Heart right ventricle (tissue), 16 donors: ENCODE measurements at places on chromosomes 6 and 20. TPM values are rescaled to one million over a fixed set of nuclear protein-coding genes. Genes with fewer than 3 reads are reported as not detected.

DNA sequence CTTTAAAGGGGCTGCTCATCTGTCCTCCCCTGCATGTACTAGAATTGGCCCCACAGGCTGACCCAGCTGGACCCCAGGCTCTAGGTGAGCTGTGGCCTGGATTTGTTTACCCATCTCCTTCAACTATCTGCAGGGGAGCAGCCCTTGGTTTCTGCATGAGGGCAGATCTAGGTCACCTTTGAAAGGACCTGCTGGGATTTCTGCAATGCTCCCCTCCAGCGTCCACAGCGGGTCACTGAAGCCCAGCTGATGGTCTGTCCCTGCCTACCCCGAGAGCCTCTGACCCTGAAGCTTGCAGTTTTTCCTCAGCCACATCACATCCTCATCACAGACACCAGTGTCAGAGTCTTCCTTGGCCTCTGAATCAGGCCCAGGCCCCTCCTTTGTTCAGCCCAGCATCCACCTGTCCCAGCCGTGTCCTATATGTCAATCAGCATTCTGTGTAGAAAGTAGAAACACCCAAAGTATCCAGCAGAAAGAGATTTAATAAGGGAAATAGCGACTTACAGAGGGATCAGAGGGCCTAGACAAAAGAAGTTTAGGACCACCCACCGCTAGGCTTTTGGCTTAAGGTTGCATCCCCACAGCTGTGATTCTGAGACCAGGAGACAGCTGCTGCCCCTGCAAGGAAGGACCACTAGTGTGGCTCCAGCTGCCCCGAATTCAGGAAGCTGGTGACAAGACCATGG is 243.1 kb downstream of the LRFN2 start:
- DNase-seq: no peak
- no peaks in the 10 kb centered on the region for H3K4me1 ChIP-seq
- no peaks in the 10 kb centered on the region for H3K27me3 ChIP-seq
- H3K27ac ChIP-seq: no peak overlapping the region
- H3K36me3 ChIP-seq: no peaks in the 10 kb centered on the region

DNA sequence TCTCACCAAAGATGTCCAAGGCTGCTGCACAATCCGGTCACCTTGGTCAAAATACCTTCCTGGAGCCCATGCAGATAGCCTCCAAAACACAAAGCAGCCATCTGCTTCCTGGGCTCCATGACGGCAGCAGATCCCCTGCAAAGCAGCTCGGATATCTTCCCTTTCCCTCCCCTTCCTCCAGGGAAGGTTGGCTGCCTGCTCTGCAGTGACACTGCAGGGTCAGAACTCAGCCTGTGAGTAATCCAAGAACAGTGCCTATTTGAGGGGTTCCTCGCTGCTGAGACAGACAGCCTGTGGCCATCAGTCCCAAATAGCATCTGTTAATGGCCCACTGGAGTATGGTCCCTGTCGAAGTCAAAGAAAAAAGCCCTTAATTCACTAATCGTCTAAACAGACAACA is 270.8 kb downstream of the PREX1 start:
- no peaks in the 10 kb centered on the region for H3K27me3 ChIP-seq
- no peak overlapping the region for H3K4me3 ChIP-seq
- no peak for DNase-seq
- no peaks in the 10 kb centered on the region for H3K4me1 ChIP-seq
- no peak overlapping the region for H3K27ac ChIP-seq

- H3K4me3 ChIP-seq: no peak overlapping the region
- H3K27ac ChIP-seq: no peak overlapping the region
- H3K36me3 ChIP-seq: no peaks in the 10 kb centered on the region
- no peaks in the 10 kb centered on the region for H3K27me3 ChIP-seq
- no peak for DNase-seq
- H3K4me1 ChIP-seq: no peaks in the 10 kb centered on the region
Observed at GRCh38 chr6:94570581-94570980, 1006.8 kb upstream of the MANEA start.

The TNXB gene
- 49.0 TPM for polyA plus RNA-seq

The TMC2 gene
- polyA plus RNA-seq: not detected

- no peaks in the 10 kb centered on the region for H3K27me3 ChIP-seq
- H3K4me1 ChIP-seq: no peaks in the 10 kb centered on the region
- no peak for DNase-seq
- H3K4me3 ChIP-seq: no peak overlapping the region
Observed at GRCh38 chr6:44915111-44915510, 413.0 kb upstream of the RUNX2 start.

The GINS1 gene
- polyA plus RNA-seq: 0.28 TPM

DNA sequence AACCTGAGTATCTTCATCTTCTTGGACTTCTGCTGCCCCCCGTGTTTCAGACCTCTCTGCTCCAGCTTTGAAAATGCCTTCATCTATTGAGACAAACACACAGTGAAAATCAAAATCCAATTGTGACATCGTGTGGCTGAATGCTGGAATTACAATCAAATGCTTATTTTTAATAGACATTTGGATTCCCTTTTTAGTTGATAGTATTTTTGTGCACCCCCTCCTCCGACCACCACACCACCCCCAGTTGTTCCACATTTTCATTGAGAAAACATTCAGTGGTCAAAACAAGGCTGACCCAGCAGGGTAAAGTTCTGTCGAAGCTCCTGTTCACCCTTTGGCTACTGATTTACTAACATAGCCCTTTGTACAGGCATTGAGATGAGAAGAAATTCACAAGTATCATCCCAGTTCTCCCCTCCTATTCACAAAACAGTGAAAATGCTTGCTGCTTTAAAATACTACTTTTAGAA is 79.0 kb downstream of the NRSN1 start:
- H3K27me3 ChIP-seq: no peaks in the 10 kb centered on the region
- no peak overlapping the region for H3K4me3 ChIP-seq
- no peak for DNase-seq
- no peak overlapping the region for H3K27ac ChIP-seq

DNA sequence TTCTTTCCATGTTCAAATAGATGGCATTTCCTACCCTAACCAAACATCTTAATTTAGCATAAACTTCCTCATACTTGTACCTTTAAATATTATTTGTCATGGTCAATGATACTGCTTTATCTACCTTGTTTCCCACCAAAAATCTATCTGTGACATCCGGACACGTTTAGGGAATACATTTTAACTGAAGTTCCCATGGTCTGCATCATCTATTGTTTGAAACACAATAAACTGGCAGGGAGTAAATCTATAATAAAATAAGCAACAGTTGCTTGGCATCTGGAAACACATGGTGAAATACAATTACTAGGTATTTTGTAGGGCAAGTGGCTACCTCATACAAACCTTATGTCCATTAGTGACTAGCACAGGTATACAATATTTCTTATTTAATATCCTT is 289.1 kb downstream of the GJA1 start:
- H3K27ac ChIP-seq: no peak overlapping the region
- DNase-seq: no peak
- H3K4me1 ChIP-seq: peaks cover 17% of the 10 kb centered on the region
- no peaks in the 10 kb centered on the region for H3K36me3 ChIP-seq
- H3K27me3 ChIP-seq: no peaks in the 10 kb centered on the region

The L3MBTL1 gene
- polyA plus RNA-seq: 1.2 TPM
